NCI-H524 treated with DMSO at 0.1 percent for 48 hours (cell line): ENCODE measurements at places on chromosomes 1 and 21.

DNA sequence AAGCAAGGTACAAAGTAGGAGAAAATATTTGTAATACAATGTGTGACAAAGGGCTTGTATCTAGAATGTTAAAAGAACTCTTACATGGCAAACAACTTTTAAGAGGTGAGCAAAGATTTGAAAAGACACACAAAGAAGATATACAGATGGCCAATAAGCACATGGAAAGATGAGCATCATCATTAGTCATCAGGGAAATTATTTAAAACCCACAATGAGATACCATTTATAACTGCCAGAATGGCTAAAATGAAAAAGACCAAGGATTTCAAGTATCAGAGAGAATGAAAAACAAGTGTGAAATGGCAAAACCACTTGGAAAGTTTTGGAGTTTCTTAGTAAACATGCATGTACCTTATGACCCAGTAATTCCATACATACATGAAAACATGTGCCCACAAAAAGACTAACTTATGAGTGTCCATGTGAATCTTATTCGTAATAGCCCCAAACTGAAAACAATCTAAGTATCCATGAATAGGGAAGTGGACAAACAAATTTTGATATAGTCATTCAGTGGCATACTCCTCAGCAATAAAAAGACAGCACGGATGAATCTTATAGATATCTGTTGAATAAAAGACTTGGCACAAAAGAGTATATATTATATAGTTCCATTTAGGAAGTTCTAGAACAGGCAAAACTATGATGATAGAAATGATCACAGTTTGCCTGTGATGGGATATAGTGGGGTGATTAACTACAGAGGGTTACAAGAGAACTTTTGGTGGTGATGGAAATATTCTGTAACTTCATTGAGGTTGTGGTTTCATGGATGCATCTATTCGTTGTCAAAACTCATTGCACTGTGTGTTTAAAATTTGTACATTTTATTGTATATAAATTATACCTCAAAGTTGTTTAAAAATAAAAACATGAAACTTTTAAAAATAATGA lies 82.0 kb downstream of the DISP1 start:
- no peak for DNase-seq

DNA sequence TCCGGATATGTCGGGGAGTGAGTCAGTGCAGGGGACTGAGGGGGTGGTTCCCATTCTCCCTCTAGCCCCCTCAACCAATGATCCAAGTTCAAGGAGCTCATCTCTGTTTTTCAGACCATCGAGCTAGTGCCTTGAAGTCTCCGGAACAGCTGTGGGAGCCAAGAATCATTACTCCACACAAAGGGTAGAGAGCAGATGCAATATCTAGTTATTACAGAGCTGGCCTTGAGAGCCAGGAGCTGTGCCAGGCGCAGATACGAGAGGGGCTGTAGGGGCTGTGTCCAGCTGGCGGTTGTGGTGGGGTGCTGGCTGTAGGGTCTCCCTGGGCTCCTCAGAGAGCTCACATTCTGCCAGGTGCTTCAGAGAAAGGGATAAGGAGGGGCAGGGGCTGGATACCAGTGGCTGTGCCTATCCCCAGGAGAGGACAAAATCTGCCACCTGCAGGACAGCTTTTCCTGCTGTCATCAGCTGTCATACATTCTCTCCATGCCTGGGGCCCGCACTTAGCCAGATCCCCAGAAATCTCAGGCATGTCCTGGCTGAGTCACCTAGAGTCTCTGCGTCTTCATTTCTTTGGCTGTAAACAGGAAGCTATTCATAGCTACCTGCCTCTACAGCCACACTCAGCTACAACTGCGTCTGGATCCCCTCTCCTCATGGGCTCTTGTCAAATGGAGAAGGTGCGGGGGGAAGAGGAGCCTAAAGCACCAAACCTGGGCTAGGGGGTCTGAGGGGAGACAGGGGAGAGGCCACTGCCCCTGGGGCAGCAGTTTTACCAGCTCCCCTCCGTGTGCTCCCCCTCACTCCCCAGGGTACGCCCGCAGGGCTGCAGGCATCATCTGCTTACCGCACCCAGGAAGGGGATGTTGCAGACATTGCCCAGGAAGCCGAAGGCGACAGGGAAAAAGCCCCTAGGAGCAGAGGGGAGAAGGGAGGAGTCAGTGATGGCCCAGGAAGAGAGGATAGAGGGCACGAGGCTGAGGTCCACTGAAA lies 2.4 kb upstream of the KISS1 start:
- peak; percentile 55 for DNase-seq

- no peak for DNase-seq
Measured at GRCh38 chr21:43956670-43957035, 55.5 kb upstream of the TRAPPC10 start.

DNA sequence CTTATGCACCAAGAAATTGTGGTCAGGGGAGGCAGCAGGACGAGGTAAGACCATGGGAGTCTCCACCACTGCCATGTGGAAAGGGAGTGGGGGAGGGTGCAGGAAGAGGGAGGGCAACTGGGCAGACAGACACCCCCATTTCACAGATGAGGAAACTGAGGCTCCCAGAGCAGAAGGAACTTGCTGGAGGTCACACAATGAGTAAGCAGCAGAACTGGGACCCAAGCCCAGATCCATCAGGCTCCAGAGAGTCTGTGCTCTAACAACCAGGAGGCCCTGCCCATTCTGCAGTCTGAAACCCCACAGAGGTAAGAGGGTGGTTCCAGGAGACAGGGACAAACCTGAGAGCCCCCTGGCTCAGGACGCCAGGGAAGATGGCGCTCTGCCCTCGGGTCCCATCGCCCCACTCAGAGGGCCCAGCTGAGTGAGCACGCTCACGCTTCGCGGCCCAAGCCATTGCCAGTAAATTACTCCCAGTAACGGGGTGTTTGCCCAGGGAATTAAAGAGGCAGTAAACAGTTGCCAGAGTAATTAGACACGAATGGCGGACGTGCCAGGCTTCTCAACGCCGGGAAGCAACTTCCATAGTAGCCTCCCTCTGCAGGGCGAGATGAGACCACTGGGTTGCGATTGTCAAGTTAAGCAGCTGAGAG lies 59.2 kb downstream of the MATN1 start:
- no peak for DNase-seq

DNA sequence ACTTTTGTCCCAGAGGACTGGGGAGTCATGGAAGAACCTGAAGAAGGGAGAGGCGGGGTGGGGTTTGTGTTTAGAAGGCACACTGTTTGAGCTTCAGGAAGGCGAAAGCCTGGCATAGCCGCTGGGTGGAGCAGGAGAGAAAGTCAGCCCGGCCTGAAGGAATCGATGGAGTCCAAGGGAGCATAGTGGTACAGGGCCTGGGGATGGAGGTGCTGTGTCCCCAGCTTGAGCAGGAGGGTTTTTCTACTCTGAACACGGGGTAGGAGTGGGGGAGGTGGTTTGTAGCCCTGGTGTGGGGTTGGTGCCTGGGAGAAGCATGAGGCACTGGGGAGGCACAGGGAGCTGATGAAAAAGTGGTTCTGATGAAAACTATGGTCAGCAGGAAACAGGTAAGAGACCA lies 4.7 kb upstream of the CCDC24 start:
- no peak for DNase-seq

DNA sequence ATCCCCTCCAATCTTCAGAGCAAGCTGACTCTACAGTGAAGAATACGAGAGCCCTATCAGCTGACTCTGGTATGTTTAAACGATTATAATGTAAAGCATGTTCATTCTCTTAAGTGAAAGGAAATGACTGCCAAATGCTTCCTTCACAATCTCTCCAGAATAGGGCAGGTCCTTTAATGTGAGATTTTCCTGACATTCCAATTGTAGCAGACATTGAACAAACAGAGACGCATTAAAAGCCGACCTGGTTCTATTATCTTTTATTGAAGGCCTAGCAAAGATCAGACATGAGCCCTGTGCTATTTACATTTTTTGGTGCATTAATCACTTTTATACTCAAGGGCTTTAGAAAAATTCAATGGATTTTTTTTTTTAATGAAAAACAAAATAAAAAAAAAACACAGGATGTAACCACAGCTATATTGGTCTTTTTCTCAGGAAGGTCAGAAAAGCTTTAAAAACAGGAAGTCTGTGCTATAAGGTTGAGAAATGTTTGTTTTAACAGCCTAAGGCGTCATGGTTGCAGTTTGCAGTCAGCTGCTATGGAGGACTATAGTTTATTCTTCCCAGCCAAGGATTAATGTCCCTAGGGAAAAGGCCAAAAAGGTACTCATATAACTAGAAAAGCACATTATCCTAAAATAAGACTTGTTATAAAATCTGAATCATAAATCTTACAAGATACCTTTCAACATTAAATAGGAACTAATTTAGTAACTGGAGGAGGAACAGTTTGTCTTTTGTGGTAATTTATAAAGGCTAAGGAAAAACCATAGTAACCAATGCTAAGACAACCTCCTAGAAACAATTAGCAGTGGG lies 104.8 kb downstream of the RERE start:
- peak; percentile 51 for DNase-seq

DNA sequence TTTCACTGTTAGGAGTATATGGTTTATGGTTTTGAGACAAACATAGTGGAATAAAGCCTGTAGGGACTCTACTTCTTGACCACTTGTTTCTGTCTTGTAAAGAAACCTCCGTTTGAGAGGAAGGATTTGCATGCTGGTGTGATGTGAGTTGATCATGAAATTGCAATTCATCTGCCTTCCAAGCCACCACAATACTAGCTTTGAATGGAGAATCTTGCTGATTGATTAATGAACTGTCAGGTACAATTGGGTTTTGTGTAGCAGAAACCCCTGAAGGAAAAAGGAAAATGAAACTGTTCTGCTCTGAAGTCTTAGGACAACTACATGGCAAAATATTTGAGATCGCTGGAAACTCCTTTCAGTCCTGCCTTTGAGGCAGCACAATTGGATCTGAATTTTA lies 90.7 kb downstream of the VPS13D start:
- DNase-seq = no peak

- no peak for DNase-seq
Measured at GRCh38 chr1:85142753-85143152, 58.1 kb downstream of the SYDE2 start.

DNA sequence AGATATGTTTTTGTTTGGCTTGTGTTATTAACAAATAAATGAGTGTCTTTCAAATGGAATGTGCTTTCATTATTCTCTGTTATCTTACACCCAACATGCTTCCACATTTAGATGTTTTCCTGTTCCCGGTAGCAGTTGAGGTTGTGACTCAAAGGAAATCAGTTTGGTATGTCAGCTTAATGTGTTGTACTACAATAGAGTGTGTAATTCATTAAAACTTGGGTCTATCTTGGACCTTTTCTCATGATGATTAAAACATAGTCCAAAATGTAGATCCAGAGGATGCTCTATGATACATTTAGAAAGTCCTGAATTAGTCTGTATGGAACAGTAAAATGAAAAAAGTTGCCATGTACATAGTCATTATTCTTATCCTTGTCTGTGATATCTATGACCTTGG lies 26.7 kb downstream of the RTCA start:
- DNase-seq = no peak

DNA sequence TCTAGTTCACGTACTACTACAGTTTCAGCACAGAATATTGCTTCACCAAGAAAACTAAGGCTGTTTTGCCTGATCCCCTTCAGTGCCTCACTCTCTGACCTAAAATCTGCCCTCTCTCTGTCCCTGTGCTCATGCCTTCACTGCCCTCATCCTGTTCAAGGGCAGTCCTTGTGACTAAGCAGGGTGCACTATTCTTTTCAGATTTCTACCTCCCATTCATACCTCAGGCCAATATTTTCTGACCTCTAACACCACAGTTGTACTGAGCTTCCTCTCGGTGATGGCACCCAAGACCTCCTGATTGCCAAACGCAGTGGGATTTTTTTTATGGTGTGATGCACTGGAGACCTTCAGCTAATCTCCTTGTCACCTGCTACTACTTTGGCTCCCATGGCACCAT lies 57.7 kb upstream of the GADD45A start:
- no peak for DNase-seq

- DNase-seq = peak; percentile 86
Measured at GRCh38 chr1:211715971-211716370, 40.5 kb upstream of the NEK2 start.

- DNase-seq = no peak
Measured at GRCh38 chr21:46667741-46668380, 32.4 kb downstream of the PRMT2 start.

DNA sequence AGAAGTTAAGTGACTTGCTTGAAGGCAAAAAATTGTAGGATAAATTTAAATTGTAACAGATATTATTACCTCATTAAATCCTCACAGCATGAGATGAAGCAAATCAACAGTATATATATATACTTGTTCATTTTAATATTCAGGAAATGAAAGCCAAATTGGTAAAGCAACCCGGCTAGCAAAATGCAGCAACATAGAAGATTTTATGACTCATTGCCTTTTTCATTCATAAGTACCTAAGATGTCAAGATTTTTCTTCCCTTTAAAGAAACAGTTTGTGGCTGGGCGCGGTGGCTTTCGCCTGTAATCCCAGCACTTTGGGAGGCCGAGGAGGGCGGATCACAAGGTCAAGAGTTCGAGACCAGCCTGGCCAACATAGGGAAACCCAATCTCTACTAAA lies 190.5 kb upstream of the NRIP1 start:
- no peak for DNase-seq

- DNase-seq = no peak
Measured at GRCh38 chr1:178869119-178869697, 1.7 kb downstream of the ANGPTL1 start.

- DNase-seq = peak; percentile 51
Measured at GRCh38 chr1:92901699-92902405, 59.4 kb downstream of the DIPK1A start.

DNA sequence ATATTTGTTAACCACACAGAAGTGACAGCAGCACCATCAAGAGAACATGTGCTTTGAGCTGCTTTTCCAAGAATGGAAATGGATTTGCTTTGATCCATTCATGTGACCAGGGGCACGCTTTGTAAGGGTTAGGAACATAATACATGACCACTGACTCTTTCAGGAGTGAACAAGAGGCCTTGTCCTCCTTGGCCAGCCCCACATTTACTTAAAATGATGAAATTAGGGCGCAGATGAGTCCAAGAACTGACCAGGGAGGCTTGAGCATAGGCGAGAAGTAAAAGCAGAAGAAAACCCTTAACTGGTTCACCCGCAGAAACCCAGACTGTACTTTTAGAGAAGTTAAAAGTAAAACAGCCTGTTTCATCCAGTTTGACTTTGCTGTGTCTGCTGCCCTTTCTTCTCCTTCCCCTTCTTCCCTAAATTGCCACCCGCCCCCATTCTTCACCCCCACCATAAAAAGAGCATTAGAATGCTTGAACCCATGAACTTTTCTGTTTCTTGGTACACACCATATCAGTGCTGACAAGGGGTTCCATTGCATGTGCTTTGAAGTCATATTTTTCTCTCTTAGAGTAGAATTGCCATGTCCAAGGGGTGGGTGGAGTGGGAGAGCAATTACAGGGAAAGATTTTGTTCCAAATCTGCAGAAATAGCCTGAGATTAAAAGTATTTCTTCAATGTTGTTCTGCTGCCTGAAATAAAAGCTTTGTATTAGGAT lies 2.6 kb upstream of the GLUL start:
- no peak for DNase-seq
